ENCODE measurements at places on chromosomes 1 and 21. TPM values are rescaled to one million over a fixed set of nuclear protein-coding genes. Genes with fewer than 3 reads are reported as not detected.

CYP4B1 gene
- 3.1 TPM for total RNA-seq

TMPRSS15 gene
- not detected for total RNA-seq

NRIP1 gene
- total RNA-seq, result 25.2 TPM

IL10 gene
- total RNA-seq, result not detected

GRCh38 chr1:159122005-159122621 is 45.5 kb upstream of the AIM2 start:
- no peaks in the 10 kb centered on the region for H3K36me3 ChIP-seq
- DNase-seq, result no peak
- H3K4me3 ChIP-seq, result no peak overlapping the region
- H3K4me1 ChIP-seq, result no peaks in the 10 kb centered on the region

DNA sequence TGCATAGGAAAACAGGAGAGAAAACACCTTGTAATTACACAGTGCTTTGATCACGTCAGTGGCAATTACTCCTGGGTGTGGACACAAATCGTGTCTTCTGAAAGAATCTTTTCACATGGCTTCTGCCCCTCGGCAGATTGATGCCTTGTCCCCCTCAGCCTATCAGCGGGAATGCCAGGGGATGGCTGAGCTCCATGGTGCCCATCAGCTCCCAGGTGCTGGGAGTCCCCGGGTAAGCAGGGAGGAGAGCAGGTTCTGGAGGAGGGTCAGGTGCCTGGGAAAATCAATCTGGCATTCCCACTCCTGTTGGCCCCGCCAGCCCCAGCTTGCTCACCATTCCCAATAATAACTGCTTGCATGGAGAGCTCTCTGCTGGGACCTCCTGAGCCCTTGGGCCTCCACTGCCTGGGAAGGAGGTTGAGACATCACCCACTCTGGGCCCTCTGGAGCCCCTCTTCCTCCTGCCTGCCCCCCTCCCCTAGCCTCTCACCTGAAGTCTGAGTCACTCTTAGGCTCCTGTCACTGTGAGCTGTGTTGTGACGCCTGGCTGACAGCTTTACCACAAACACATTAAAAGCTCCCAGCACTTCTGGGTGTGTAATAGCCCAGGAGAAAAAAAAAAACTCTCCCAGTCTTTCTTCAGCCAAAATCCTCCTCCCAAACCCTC is 4.9 kb downstream of the CAMK2N1 start:
- DNase-seq, result peak; percentile 28
- peak overlapping the region; percentile 41 for H3K27ac ChIP-seq
- H3K27me3 ChIP-seq, result no peaks in the 10 kb centered on the region

GRCh38 chr1:15719381-15720120 is 16.5 kb upstream of the SLC25A34 start:
- H3K4me1 ChIP-seq, result no peaks in the 10 kb centered on the region
- DNase-seq, result no peak
- H3K36me3 ChIP-seq, result no peaks in the 10 kb centered on the region
- H3K27me3 ChIP-seq, result no peaks in the 10 kb centered on the region

DNA sequence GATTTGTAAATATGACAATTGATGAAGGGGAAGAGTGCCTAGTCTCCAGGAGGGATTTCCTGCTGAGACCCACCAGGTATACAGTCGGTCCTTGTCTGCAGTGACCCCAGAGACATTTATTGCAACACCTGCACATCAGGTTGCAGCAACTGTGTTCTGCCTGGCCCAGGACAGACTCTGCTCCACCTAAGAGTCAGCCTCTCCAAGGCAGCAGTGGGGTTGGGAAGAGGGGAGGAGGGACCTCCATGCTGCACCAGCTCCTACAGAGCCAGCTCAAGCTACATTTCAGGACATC is 120.4 kb upstream of the IRF2BP2 start:
- no peaks in the 10 kb centered on the region for H3K36me3 ChIP-seq
- no peak overlapping the region for H3K27ac ChIP-seq
- no peaks in the 10 kb centered on the region for H3K27me3 ChIP-seq
- peaks cover 55% of the 10 kb centered on the region for H3K4me1 ChIP-seq
- H3K4me3 ChIP-seq, result no peak overlapping the region
- no peak for DNase-seq

DNA sequence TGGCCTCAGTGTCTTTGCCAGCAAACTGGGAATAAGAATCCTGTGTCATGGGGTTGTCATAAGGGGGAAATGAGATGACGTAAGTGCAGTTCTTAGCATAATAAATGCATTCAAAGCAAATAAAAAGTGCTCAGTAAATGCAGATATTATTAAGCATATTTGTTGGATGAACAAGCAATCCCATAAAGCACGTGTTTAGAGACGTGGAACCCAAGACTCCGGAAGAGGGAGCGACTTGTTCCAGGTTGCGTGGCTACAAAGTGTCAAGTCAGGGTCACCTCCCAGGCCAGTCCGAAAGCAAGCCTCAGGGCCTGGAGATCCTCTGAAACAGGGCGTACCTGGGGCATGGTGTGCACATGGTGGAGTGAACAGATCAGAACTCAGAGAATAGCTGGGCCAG is 58.0 kb upstream of the LAPTM5 start:
- H3K36me3 ChIP-seq, result no peaks in the 10 kb centered on the region
- DNase-seq, result no peak
- no peak overlapping the region for H3K27ac ChIP-seq
- H3K4me3 ChIP-seq, result no peak overlapping the region

- H3K4me3 ChIP-seq, result no peak overlapping the region
- H3K27me3 ChIP-seq, result no peaks in the 10 kb centered on the region
- no peak for DNase-seq
- no peaks in the 10 kb centered on the region for H3K36me3 ChIP-seq
Measured at GRCh38 chr1:29305943-29306342, 69.6 kb downstream of the PTPRU start.

GRCh38 chr1:10835822-10836421 is 39.5 kb upstream of the CASZ1 start:
- H3K27me3 ChIP-seq, result no peaks in the 10 kb centered on the region
- H3K4me1 ChIP-seq, result peaks cover 19% of the 10 kb centered on the region
- no peaks in the 10 kb centered on the region for H3K36me3 ChIP-seq
- H3K4me3 ChIP-seq, result no peak overlapping the region
- no peak for DNase-seq
- H3K27ac ChIP-seq, result no peak overlapping the region

- no peak overlapping the region for H3K4me3 ChIP-seq
- H3K27ac ChIP-seq, result no peak overlapping the region
- H3K36me3 ChIP-seq, result no peaks in the 10 kb centered on the region
- H3K27me3 ChIP-seq, result no peaks in the 10 kb centered on the region
Measured at GRCh38 chr1:6494627-6495026, 3.2 kb upstream of the PLEKHG5 start.

DNA sequence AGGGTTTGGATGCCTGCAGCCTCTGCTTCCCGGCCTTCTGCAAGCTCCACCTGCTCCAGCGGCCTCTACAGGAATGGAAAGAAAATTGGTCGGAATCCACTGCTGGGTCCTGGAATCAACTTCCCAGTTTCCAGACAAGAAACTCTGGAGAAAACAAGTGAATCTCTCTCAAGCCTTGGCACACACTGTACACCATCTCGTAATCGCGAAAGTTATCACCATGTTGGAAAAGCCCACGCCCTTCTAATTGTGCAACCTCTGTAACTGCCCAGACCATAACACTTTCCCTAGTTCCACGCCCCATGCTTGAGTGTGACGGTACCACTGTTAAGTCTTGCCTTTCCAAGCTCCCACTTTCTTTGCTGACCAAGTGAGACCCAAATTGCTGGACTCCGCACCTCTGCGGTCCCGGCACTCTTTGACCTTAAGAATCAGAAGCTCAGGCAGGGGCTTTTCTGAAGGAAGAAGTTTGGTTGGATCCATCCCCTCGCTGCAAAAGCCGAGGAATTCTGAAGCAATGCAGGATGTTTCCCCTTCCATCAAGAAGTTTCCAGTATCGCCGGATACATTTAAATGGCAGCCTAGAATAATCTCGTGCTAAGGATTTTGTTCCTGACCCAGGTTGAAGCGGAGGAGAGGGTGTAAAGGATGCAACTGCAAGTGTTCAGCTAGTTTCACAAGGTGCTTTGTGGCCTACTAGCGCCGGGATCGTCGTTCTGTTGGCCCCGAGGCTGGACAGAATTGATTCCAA is 6.2 kb downstream of the NR5A2 start:
- H3K4me3 ChIP-seq, result no peak overlapping the region
- H3K27ac ChIP-seq, result no peak overlapping the region

- no peak for DNase-seq
- H3K27ac ChIP-seq, result no peak overlapping the region
- no peaks in the 10 kb centered on the region for H3K36me3 ChIP-seq
- H3K27me3 ChIP-seq, result no peaks in the 10 kb centered on the region
- peaks cover 34% of the 10 kb centered on the region for H3K4me1 ChIP-seq
Measured at GRCh38 chr1:175272361-175272760, 79.8 kb upstream of the KIAA0040 start.

- no peaks in the 10 kb centered on the region for H3K36me3 ChIP-seq
- no peak overlapping the region for H3K27ac ChIP-seq
- H3K4me1 ChIP-seq, result no peaks in the 10 kb centered on the region
- DNase-seq, result no peak
Measured at GRCh38 chr1:179278920-179279319, 14.7 kb upstream of the SOAT1 start.

DNA sequence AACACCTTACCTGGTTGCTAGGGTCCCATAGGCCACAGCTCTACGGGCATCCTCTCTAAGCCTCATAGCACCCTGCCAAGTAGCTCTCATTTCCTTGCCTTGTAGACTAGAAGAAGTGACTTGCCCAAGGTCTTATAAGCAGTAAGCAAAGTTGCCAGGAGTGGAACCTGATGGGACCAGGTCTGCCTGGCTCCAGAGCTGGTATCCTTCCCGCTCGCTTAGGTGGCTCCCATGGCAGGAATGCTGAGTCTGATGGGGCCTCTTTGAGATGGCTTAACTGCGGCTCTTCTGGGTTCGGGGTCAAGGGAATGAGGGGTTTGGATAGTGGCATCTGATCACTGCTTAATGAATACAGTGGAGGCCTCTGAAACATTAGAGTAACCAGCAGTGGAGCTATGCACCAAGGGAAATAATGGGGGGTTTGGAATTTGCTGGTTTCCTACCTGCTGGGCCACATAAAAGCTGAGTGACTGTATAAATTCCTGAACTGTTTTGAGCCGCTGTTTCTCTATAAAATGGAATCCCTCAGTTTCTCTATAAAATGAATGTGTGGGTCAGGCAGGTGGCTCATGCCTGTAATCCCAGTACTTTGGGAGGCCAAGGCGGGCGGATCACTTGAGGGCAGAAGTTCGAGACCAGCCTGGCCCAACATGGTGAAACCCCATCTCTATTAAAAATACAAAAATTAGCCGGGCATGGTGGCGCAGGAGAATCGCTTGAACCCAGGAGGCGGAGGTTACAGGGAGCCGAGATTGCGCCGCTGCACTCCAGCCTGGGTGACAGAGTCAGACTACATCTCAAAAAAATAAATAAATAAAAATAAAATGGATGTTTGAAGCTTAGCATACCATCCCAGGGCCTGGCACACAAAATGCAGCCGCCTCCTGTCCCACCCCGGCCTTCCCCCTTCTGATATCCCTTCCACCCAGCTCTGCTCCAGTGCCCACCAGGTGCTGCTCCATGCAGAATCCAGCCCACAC is 12.4 kb downstream of the FAM151A start:
- no peak for DNase-seq
- H3K27ac ChIP-seq, result no peak overlapping the region
- no peaks in the 10 kb centered on the region for H3K4me1 ChIP-seq
- no peaks in the 10 kb centered on the region for H3K27me3 ChIP-seq
- H3K4me3 ChIP-seq, result no peak overlapping the region
- no peaks in the 10 kb centered on the region for H3K36me3 ChIP-seq
